ENCODE measurements at places on chromosomes 7 and 10.

DNA sequence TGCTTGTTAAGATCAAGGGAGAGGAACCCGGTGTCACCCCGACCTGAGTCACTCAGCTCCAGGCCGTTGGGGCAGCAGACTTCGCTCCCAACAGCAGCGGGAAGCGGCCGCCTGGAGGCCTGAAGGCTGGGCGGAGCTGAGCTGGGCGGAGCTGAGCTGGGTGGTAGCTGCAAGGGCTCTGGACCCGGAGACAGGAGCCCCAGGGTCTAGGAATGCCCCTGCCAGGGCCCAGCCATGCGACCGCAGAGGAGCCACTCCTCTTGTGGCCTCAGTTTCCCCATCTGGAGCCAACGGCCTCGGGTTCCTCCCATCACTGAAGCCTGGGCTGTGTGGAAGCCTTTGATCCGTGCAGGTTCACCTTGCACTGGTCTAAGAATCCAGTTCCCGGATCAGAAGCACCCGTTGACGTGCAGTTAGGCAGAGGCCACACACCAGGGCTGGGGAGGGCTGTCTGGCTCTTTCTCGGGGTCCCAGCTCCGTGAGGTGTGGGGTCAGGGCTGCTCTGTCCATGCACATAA is 21.9 kb upstream of the DPYSL4 start:
- DNase-seq = no peak

GRCh38 chr10:17665747-17666146 is 21.8 kb downstream of the STAM start:
- DNase-seq = no peak

DNA sequence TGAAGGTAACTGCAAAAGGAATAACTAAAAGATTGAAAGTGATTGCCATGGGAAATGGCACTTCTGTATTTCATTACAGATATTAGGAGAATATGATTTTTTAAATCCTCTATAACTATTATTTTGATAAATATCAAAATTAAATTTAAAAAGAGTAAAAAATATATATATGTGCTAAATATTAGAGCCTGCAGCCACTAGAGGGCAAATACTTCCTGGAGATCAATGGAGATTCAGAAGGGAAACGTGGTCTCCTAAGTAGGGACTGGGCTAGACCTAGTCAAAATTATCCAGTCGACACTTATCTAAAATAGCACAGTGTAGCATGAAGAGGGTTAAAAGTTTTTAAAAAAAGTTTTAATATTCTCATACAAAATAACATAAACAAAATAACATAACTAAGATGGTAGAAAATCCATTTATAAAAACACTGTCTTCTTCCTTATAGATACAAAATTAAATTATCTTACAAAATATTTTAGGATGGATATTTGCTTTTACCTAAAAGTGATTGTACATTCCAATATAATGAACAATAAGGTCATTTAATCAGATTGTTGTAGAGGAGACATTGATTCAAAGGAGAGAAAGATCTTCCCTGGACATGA is 434.3 kb downstream of the MDFIC start:
- no peak for DNase-seq

DNA sequence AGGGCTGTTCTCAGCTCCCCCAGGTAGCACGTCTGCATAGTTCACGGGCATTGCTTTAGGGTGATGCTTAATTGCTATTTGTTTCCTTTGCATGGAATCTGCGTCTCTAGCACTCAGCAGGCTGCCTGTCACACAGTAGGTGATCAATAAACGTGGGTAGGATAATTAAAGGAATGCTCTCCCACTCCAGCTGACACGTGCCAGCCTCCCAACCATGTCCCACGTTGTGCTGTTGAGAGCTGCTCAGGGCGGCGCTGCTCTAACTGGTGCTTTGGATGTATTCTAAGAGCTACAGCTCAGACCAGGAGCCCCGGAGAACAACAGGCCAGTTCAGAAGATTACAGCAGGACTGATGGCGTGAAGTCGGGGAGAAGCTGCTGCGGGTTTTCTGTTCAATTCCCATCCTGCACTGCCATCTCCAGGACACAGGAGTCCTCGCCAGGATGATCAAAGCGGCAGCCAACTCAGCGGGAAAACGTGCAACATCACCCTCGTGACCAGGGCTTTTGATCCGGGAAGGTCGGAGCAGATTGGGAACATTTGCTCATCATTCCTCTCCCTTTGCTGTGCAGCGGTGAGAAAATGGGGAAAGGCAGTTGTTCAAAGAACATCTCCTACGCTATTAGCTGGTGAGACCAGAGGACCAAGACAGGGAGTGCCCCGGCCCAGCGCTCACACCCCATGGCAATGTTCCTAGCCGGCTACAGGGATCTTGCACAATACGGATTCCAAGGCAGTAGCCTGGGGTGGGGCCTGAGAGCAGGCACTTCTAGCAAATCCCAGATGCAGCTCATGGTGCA is 50.5 kb upstream of the FOXK1 start:
- no peak for DNase-seq

- DNase-seq = no peak
Observed at GRCh38 chr10:1754506-1755153, 17.3 kb upstream of the ADARB2 start.

DNA sequence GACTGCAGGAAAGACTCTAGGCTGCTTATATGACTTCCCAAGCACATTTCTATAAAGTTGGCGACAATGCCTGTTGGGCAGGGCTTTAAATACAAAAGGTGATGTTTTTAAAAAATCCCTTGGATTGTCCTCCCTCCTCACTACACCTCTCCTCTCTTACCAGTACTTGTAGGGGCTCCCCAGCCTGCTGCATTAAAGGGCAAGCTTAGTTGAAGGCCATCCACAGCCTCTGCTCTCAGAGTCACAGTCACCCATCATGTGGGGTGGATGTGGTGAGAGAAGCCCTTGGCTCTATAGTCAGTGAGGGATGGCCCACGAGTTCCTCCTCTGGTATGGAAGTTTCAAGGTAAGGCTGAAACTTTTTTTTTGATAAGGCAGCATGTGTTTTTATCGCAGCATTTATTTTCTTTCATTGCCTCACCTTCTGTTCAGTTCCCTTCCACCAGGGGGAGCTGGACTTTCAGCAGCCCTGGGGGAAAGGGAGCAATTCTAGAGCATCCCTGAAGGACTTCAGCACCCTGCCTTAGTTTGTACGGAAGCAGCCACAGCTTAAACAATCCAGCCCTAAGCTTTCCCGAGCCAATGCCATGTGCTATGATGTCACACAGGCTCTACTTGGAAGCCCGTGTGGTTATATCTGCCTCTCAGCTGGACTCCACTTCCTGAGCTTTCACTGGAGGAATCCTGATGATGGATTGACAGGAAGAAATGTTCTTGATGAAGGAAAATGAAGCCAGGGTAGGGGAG is 131.9 kb downstream of the CALCR start:
- DNase-seq = no peak

GRCh38 chr10:70786799-70787415 is 1.7 kb upstream of the TBATA start:
- no peak for DNase-seq

DNA sequence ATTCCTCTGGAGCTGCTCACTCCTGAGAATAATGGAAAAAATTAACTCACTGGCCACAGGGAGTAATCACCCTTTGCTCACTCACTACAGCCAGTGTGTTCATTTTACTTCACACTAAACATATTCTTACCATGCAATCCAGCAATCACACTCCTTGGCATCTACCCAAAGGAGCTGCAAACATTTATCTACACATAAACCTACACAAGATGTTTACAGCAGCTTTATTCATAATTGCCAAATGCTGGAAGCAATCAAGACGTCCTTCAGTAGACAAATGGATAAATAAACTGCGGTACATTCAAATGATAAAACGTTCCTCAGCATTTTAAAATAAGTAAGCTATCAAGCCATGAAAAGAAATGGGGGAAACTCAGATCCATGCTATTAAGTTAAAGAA is 34.2 kb upstream of the POM121L12 start:
- no peak for DNase-seq

- no peak for DNase-seq
Observed at GRCh38 chr10:6522230-6522629, 57.8 kb downstream of the PRKCQ start.

Measured in activated naive CD4-positive, alpha-beta T cell (primary cell).